Kidney (tissue), 22 donors: ENCODE measurements at places on chromosomes 2 and 18. TPM values are rescaled to one million over a fixed set of nuclear protein-coding genes. Genes with fewer than 3 reads are reported as not detected.

GRCh38 chr2:100161945-100162620, 19.7 kb upstream of the AFF3 start:
- no peak for DNase-seq

- DNase-seq: no peak
Observed at GRCh38 chr2:8674420-8675009, 7.3 kb upstream of the ID2 start.

GRCh38 chr2:12715258-12716031, 1.3 kb upstream of the TRIB2 start:
- DNase-seq: no peak

DNA sequence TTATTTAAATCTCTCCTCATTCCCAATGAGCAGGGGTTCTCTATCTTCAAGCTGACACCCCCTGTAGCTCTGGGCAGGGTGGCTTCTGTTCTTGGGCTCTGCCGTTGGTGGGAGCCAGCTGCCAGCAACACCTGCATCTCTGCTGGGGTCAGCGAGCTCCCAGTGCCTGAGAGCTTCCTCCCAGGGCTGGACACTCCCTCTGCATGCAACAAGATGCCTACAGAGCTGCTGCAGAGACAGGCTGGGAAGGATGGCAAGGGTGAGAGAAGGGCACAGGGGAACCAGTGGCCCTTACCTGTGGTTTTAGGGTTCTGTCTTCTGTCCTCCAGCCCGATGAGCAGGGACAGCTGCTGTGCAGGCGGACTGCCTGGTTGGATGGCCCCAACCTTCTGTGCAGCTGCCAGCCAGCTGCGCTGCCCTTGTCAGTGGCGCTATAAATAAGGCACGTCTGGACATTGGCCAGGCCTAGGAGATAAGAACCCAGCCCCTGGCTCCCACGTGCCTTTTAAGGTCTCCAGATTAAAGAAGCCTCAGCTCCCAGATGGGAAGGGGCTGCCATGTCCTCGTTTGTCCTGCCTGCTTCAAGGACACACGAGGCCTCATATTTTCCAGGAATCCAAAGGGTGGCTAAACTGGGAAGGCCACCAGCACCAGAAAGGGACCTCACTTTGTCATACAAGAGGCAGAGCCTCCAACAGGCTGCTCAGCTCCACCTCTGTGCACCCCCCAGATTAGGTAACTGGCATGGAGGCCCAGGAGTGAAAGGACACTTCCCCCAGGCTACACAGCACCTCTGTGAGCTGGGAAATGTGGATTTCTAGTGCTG, 39.5 kb upstream of the FHL2 start:
- DNase-seq: peak; percentile 71

The WDPCP gene
- 15.1 TPM for total RNA-seq

The POTEE gene
- 0.09 TPM for total RNA-seq

The SH3YL1 gene
- total RNA-seq: 57.3 TPM
